Activated naive CD8-positive, alpha-beta T cell treated with anti-CD3 and anti-CD28 coated beads for 36 hours (primary cell): ENCODE measurements at places on chromosomes 13 and 19. TPM values are rescaled to one million over a fixed set of nuclear protein-coding genes. Genes with fewer than 3 reads are reported as not detected.

DNA sequence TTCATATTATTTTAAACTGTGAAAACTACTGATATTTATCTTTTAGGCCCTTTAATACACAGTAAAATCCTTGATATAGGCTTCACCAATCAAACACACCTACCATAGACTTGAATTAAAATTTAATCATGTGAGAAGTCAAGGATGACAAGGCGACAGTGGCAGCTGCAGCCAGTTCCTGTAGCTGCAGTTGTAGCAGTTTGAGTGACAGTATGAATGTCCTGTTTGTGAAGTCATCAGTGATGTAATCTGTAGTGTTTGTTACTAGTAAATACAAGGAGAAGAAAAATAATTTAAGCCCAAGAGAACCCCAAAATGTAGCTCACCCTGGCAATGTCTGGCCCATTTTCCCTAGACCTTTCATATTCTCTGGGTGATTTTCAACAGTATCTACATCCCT lies 897.0 kb downstream of the SLITRK6 start:
- H3K4me3 ChIP-seq, result no peak overlapping the region
- no peak for DNase-seq
- H3K36me3 ChIP-seq, result no peaks in the 10 kb centered on the region
- H3K27me3 ChIP-seq, result peaks cover 4% of the 10 kb centered on the region
- no peak overlapping the region for H3K27ac ChIP-seq

GRCh38 chr13:113630804-113631203 lies 27.2 kb downstream of the ATP4B start:
- H3K4me3 ChIP-seq, result no peak overlapping the region
- H3K36me3 ChIP-seq, result peaks cover 49% of the 10 kb centered on the region
- H3K4me1 ChIP-seq, result peaks cover 25% of the 10 kb centered on the region
- H3K27ac ChIP-seq, result no peak overlapping the region

DNA sequence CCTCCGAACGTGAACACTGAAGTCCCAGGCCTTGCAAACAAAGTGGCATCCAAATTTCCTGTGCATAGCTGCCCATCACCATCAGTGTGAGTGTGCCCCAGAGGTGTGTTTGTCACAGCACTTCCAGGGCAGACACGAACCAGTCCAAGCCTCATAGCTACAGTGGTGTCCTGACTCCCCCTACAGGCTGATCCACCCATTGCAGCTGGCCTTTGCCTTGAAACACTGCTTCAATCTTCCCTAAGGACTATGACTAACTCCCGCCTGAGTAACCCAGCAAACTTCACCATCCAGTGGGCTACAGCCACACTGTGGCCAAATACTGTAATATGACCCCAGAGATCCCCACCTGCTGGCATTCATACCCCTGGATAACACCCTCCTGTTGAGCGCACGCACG lies 3.9 kb downstream of the ZNF266 start:
- no peak overlapping the region for H3K4me3 ChIP-seq
- H3K4me1 ChIP-seq, result peaks cover 25% of the 10 kb centered on the region
- no peak for DNase-seq
- H3K36me3 ChIP-seq, result peaks cover 74% of the 10 kb centered on the region
- H3K27me3 ChIP-seq, result no peaks in the 10 kb centered on the region

Gene CNFN
- not detected for total RNA-seq

Gene SHISA7
- not detected for total RNA-seq

Gene POLR1D
- total RNA-seq, result 162 TPM
